Left ventricle myocardium inferior (tissue), 1 donor: ENCODE measurements at places on chromosomes 12 and 14. TPM values are rescaled to one million over a fixed set of nuclear protein-coding genes. Genes with fewer than 3 reads are reported as not detected.

DNA sequence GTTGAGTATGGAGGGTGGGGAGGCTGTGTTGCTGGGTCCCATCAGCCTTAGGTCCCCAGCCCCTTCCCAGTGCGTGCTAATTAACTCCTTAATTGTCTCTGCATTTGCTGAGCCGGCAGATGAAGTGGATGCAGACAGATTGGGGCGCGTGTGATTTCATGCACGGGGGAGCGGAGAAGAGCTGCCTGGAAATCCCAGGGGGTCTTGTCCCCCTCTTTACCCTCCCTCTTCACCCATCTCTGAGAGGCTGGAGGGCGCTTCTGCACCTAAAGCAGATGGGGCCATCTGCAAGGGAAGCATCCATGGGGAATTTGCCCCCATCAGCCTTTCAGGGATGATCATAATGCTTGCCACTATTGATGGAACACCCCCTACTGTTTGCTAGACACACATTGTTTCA, 4.4 kb upstream of the ASIC1 start:
- no peak overlapping the region for H3K27ac ChIP-seq
- H3K36me3 ChIP-seq = no peaks in the 10 kb centered on the region
- H3K4me1 ChIP-seq = peaks cover 33% of the 10 kb centered on the region
- DNase-seq = no peak

DNA sequence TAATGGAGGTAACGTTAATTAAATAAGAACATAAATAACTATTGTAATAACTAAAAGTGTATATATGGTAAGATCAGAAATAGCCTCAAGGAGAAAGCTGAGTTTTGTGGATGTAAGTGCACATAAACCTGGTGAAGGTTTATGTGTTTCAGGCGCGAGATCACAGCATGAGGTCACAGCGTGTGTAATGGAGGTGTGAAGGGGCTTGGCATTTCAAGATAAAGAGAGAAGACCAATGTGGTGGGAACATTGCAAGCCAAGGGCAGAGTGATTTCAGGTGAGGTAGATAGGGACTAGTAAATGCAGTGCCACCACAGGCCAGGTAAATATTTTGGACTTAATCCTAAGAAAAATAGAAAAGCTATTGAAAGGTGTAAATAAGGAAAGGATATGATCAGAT, 21.7 kb upstream of the KICS2 start:
- DNase-seq = no peak
- H3K36me3 ChIP-seq = no peaks in the 10 kb centered on the region
- H3K27me3 ChIP-seq = no peaks in the 10 kb centered on the region
- peaks cover 6% of the 10 kb centered on the region for H3K4me1 ChIP-seq
- no peak overlapping the region for H3K4me3 ChIP-seq

Gene KRT2
- total RNA-seq = not detected

DNA sequence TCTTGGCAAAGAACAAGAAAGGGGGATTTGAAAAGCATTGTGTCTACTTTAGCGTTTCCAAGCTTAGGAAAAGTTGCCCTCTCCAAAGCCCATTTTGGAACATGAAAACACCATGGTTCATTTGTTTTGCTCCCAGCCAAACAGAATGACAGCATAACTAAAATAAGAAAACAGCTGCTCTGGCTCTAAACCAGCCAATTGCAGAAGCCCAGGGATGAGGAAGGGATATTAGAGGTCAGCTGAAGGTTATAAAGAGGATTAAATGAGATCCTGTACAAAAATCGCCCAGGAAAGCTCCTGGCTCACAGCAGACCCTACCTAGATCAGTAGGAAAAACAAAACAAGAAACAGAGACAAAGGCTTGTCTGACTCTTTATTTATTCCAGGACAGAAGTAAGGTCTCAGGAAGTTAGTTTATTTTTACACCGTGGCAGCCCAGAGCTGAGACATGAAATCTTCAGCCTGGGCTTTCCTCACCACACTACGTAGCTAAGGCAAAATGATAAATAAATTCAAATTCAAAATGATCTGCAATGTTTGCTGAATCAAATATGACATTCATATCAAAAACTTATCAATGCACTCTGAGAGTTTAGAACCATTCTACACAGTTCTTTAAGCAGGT, 25.9 kb downstream of the SPX start:
- no peaks in the 10 kb centered on the region for H3K36me3 ChIP-seq
- H3K27ac ChIP-seq = peak overlapping the region; percentile 72
- no peak for DNase-seq
- no peak overlapping the region for H3K4me3 ChIP-seq
- peaks cover 25% of the 10 kb centered on the region for H3K4me1 ChIP-seq

Gene RASAL1
- not detected for total RNA-seq

Gene ADAM21
- 0.38 TPM for total RNA-seq

GRCh38 chr12:49647827-49648711, 24.7 kb downstream of the PRPF40B start:
- H3K4me3 ChIP-seq = peak overlapping the region; percentile 14
- no peak for DNase-seq
- H3K27me3 ChIP-seq = no peaks in the 10 kb centered on the region
- peaks cover 87% of the 10 kb centered on the region for H3K36me3 ChIP-seq
- peaks cover 59% of the 10 kb centered on the region for H3K4me1 ChIP-seq
- peak overlapping the region; percentile 86 for H3K27ac ChIP-seq

DNA sequence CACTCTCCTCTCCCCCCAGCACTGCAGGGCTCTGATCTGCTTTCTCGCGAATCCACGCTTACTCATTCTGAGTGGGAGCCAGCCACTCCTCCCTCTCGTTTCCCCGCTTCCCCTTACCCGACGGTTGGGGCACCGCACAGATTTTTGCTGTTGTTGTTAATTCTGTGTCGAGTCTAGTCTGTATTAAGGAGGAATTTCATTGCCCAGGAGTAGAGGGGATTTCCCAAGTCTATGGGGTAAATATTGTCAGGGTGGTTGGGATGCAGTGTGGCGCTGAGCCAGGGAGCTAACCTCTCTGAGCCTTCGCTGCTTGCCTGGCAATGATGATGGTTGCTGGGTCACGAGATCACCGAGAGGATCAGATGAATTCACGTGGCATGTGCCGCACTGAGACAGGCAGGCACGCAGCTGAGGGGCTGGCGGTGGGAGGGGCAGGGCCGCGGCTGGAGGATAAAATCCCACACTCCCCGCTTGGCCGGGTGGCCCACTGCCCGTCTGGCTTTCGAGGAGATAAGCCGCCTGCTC, 18.5 kb downstream of the NCOR2 start:
- H3K4me1 ChIP-seq = peaks cover 83% of the 10 kb centered on the region
- H3K36me3 ChIP-seq = no peaks in the 10 kb centered on the region
- H3K27me3 ChIP-seq = no peaks in the 10 kb centered on the region
- peak overlapping the region; percentile 37 for H3K27ac ChIP-seq
- DNase-seq = no peak
- no peak overlapping the region for H3K4me3 ChIP-seq

DNA sequence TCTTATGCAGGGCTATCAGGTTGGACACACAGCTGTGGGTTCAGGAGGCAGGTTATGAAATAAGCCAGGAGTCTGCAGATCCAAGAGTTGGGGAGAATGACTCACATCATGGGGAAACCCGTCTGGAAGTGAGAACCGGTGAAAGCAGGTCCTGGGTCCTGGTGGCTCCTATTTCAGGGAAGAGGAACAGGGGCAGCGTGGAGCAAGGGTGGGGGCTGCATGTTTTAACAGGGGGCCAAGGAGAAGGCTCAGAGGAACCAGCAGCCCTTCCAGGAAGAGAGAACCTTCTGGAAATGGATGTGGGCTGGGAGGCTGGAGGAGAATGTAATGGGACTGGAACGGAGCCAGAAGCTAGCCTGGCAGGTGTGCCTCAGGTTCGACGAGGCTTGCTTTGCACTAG, 7.8 kb upstream of the KRT74 start:
- H3K27me3 ChIP-seq = peaks cover 42% of the 10 kb centered on the region
- H3K27ac ChIP-seq = no peak overlapping the region
- no peak overlapping the region for H3K4me3 ChIP-seq
- no peaks in the 10 kb centered on the region for H3K4me1 ChIP-seq

- no peak for DNase-seq
- no peaks in the 10 kb centered on the region for H3K4me1 ChIP-seq
These were observed 47.6 kb upstream of the BDKRB2 start for GRCh38 chr14:96156804-96157760.

GRCh38 chr12:30836656-30837445, 82.1 kb upstream of the CAPRIN2 start:
- no peak overlapping the region for H3K4me3 ChIP-seq

DNA sequence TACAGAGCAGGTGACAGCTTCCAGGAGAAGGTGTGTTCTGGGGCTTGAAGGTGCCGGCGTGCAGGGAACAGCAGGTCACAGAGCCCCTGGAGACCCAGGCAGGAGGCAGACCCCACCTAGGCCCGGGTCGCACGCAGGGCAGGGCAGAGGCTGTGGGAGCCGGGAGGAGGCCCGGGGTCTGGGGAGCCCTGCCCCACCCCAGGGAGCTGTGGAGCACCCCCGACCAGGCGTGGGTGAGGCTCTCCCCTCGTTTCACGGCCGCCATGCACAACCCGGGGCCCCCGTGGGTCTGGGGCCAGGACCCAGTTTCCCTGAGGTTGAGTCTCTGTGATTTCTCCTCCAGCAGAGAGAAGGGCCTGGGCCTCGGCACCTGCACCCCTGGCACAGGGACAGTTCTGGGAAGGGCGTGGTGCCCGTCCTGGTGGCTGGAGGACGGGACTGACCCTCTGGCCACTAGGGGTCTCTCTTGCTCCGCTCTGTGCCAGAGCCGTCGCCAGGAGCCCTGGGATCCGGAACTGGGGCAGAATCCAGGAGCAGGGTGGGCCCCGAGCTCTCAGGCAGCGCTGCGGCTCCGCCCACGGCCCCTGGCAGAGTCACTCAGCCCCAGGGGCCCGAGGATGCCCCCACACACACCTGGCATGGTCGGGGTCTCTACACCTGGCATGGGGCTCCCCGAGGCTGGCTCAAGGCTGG, 75.2 kb upstream of the FBRSL1 start:
- no peaks in the 10 kb centered on the region for H3K36me3 ChIP-seq
- H3K4me3 ChIP-seq = no peak overlapping the region
- peak; percentile 74 for DNase-seq
- H3K27me3 ChIP-seq = peaks cover 73% of the 10 kb centered on the region
- H3K27ac ChIP-seq = no peak overlapping the region
- peaks cover 10% of the 10 kb centered on the region for H3K4me1 ChIP-seq

DNA sequence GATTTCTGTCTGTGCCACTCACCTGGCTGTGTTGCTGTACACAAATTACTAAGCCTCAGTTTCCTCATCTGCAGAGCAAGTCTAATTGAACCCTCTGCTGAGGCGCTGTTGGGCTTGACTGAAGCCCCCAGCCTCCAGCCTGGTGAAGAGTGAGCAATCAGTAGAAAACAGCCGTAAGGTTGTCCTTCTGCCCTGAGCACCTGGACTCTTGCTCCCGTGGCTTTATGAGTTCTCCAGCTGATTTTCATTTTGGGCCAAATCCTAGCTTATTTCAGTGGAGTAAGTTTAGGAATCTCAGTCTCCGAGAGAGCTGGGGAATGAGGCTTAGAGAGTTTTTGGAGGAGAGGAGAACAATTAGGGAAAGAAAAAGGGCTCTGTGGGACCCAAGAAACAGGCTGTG, 133.9 kb upstream of the EVL start:
- no peak overlapping the region for H3K4me3 ChIP-seq
- H3K4me1 ChIP-seq = no peaks in the 10 kb centered on the region
- no peak for DNase-seq
- H3K36me3 ChIP-seq = peaks cover 31% of the 10 kb centered on the region
- H3K27me3 ChIP-seq = no peaks in the 10 kb centered on the region

Gene GPD1
- total RNA-seq = 9.0 TPM

Gene MTHFD1
- total RNA-seq = 64.9 TPM

Gene KRT5
- not detected for total RNA-seq

DNA sequence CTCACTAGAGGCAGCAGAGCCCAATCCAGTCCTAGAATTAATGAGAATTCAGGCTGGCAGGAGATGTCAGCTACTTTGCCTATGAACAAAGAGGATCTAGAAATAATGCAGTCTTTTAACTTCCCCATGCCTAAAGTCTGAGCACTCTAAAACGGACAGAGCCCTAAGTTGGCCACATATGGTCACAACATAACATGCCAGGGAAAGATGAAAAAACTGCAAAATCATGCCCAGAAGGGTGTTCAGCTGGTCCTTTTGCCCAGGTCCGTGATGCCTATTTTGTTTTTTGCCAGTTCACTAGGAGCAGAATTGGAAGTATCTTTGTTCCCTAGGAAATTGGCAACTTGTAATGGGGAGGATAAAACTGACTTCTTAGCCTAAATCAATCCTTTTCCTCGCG, 20.3 kb upstream of the LMNTD1 start:
- no peaks in the 10 kb centered on the region for H3K36me3 ChIP-seq
- no peak for DNase-seq
- no peaks in the 10 kb centered on the region for H3K27me3 ChIP-seq
- H3K27ac ChIP-seq = no peak overlapping the region
- H3K4me3 ChIP-seq = no peak overlapping the region
- H3K4me1 ChIP-seq = no peaks in the 10 kb centered on the region

Gene PAH
- not detected for total RNA-seq

GRCh38 chr12:2675776-2676175, 119.0 kb upstream of the FKBP4 start:
- no peak for DNase-seq
- no peaks in the 10 kb centered on the region for H3K4me1 ChIP-seq
- peaks cover 93% of the 10 kb centered on the region for H3K36me3 ChIP-seq
- H3K27ac ChIP-seq = no peak overlapping the region
- no peaks in the 10 kb centered on the region for H3K27me3 ChIP-seq
- no peak overlapping the region for H3K4me3 ChIP-seq

DNA sequence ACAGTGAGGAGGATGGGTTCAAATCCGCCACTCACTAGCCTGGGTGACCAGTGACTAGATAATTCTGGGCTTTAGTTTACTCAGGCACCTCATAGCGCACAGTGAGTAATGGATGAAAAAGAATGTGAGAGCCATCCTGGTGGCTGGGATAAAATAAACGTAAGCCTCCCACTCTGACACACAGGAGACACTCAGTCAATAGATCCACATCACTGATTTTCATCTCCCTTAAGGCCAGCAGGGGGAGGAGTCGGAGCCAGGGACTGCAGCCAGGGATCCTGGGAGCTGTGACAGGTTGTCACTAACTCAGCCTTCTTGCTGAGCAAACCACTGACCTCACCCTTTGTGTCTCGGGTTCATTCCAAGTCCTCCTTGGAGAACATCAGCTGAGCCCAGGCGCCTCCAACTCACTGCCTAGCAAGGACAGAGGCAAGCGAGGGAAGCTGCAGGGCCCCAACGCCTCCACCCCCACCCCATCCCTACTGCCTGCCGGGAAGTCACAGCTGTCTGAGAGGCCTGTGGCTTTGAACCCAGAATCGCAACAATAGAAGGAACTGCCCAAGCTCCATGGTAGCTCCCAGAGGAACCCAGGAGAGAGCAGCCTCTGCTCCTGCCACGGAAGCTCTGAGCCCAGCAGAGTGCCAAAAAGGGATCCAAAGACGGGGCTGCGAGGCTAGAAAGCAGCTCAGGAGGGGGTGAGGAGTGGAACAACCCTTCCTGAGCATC, 30.7 kb downstream of the PXN start:
- DNase-seq = peak; percentile 86
- H3K27ac ChIP-seq = peak overlapping the region; percentile 96
- H3K4me1 ChIP-seq = peaks cover 100% of the 10 kb centered on the region
- no peaks in the 10 kb centered on the region for H3K36me3 ChIP-seq
- no peaks in the 10 kb centered on the region for H3K27me3 ChIP-seq
- peak overlapping the region; percentile 46 for H3K4me3 ChIP-seq

- no peak overlapping the region for H3K27ac ChIP-seq
- peaks cover 99% of the 10 kb centered on the region for H3K27me3 ChIP-seq
- DNase-seq = no peak
- H3K4me3 ChIP-seq = no peak overlapping the region
These were observed 614.9 kb downstream of the VRK1 start for GRCh38 chr14:97411938-97412612.

GRCh38 chr12:130754234-130754901, 38.3 kb upstream of the RIMBP2 start:
- no peak overlapping the region for H3K27ac ChIP-seq
- no peaks in the 10 kb centered on the region for H3K36me3 ChIP-seq
- no peak overlapping the region for H3K4me3 ChIP-seq
- peaks cover 54% of the 10 kb centered on the region for H3K27me3 ChIP-seq
- DNase-seq = no peak

- DNase-seq = no peak
- no peaks in the 10 kb centered on the region for H3K27me3 ChIP-seq
- H3K36me3 ChIP-seq = peaks cover 33% of the 10 kb centered on the region
- no peaks in the 10 kb centered on the region for H3K4me1 ChIP-seq
These were observed 85.7 kb downstream of the GPATCH2L start for GRCh38 chr14:76237349-76237990.
